Activated T-helper 2 cell treated with anti-CD3 and anti-CD28 coated beads, Interferon-gamma antibody, Interleukin-2, Interleukin-4, amounts not matched to agents 10 μg/mL and 5 μg/mL and 100 μg/mL, durations not matched to agents 14 hours and 24 hours and 36 hours (primary cell): ENCODE measurements at places on chromosomes 7 and 10.

DNA sequence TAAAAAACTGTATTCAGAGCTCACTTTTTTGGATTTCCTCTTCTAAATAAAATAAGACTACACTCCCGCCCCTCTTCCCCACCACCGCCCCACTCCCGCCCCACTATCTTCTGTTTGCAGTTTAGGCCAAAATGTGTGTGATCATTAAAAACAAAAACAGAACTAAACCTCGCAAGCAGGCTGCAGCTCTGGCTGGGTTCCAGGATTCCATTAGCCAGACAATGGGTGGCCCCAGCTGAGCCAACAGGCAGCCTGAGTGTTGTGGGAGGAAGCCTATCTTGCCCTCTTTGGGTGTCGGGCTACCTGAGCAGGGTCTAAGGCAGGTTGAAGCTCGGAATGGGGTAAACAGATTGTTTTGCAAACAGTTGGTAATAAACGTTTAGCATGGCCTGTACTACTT is 41.7 kb downstream of the ARL4A start:
- H3K4me1 ChIP-seq, result peaks cover 16% of the 10 kb centered on the region
- no peaks in the 10 kb centered on the region for H3K36me3 ChIP-seq
- DNase-seq, result no peak
- H3K27me3 ChIP-seq, result no peaks in the 10 kb centered on the region

- no peaks in the 10 kb centered on the region for H3K36me3 ChIP-seq
- H3K4me3 ChIP-seq, result no peak overlapping the region
- peaks cover 6% of the 10 kb centered on the region for H3K27me3 ChIP-seq
- no peaks in the 10 kb centered on the region for H3K4me1 ChIP-seq
- no peak overlapping the region for H3K27ac ChIP-seq
Measured at GRCh38 chr7:108166687-108167086, 36.5 kb upstream of the LAMB4 start.

DNA sequence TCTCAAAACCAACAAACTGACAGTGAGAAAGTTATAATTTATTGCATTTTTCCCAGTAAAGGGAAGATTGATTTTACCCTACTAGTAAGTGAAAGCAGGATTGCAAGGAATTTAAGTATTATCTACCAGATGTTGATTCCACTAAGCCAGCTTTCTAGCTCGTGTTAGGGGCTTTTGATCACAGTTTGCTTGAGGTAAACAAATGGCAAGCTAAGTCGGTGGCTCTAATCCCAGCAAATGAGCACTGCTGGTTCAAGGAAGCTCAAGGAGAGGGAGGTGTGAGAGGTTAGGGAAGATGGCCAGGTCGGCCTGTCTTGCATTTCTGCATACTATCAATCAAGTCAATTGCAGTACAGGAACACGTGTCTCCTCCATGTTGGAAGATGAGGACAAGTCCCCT is 448.7 kb upstream of the POM121L12 start:
- H3K4me1 ChIP-seq, result no peaks in the 10 kb centered on the region
- H3K27me3 ChIP-seq, result no peaks in the 10 kb centered on the region
- no peak overlapping the region for H3K27ac ChIP-seq
- no peaks in the 10 kb centered on the region for H3K36me3 ChIP-seq
- no peak for DNase-seq

DNA sequence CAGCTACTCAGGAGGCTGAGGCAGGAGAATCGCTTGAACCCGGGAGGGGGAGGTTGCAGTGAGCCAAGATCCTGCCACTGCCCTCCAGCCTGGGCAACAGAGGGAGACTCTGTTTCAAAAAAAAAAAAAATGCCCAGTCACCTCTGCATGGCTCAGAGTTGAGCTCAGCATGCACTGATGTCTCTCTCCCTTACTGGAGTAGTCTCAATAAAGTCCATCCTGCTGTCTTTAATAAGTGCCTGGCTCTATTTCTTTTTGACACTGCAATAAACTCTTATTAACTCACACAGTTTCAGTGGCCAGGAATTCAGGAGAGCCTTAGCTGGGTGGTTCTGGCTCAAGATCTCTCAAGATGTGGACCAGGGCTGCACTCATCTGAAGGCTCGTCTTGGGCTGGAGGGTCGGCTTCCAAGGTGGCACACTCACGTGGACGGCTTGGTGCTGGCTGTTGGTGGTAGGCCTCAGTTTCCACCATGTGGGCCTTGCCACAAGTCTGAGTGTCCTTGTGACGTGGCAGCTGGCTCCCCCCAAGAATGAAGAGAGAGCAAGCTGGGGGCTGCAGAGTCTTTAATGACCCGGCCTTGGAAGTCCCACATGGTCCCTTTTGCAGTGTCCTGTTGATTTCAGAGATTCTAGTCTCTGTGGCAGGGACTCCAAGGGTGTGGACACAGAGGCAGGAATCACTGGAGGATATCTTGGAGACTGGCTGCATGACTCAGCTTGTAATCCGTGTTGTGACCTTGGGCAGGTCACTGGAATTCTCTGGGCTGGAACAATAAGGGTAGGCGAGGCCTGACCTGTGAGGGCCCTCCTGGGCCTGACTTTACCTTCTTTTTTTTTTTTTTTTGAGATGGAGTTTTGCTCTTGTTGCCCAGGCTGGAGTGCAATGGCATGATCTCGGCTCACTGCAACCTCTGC is 85.9 kb upstream of the KMT2C start:
- no peak overlapping the region for H3K27ac ChIP-seq
- DNase-seq, result no peak
- no peaks in the 10 kb centered on the region for H3K4me1 ChIP-seq
- no peak overlapping the region for H3K4me3 ChIP-seq

DNA sequence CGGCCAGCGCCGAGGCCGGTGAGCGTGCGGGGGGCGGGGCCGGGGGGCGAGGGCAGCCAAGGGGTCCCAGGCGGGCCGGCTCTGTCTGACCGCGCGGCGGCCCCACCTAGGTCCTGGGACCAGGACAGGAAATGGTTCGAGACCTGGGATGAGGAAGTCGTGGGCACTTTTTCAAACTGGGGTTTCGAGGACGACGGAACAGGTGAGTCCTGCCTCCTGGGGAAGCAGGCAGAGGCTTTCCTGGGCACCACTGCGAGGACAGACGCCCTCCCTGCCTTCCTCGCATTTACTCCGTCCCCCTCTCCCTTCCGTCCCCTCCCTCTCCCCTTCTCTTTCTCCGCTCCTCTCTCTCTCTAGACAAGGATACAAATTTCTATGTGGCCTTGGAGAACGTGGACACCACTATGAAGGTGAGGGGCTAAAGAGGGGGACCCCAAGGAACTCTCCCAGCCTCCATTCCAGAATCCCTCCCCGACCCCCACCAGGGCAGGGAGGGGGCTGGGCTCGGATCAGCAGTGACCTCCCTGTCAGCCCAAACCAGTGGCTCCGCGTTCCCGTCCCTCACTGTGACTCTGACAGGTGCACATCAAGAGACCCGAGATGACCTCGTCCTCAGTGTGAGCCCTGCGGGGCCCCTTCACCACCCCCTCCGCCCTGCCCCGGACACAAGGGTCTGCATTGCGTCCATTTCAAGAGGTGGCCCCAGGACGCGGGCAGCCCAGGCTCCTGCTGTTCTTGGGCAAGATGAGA is 2.6 kb upstream of the MUC12 start:
- peaks cover 35% of the 10 kb centered on the region for H3K27me3 ChIP-seq
- no peak for DNase-seq
- H3K36me3 ChIP-seq, result no peaks in the 10 kb centered on the region
- peak overlapping the region; percentile 1 for H3K4me3 ChIP-seq

- H3K4me3 ChIP-seq, result no peak overlapping the region
- H3K27ac ChIP-seq, result no peak overlapping the region
- no peaks in the 10 kb centered on the region for H3K36me3 ChIP-seq
- no peak for DNase-seq
- peaks cover 15% of the 10 kb centered on the region for H3K4me1 ChIP-seq
- H3K27me3 ChIP-seq, result no peaks in the 10 kb centered on the region
Measured at GRCh38 chr10:4343873-4344272, 482.1 kb upstream of the AKR1E2 start.

DNA sequence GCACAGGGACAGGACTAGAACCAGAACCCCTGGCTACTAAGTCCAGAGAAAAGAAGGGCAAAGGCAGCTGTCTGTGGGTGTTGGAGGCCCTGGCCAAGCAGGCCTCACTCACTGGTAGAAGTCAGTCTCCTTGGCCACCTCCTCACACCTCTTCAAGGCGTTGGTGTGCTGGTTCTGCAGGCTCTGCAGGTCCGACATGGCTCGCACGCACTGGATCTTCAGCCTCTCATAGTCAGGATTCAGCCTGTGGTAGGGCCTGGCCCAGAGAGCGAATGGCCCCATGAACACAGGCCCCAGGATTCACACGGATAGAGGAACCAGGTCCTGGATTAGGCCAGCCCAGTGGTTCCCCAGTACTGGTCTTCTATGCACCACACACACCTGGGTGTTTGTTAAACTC is 72.4 kb downstream of the DLG5 start:
- DNase-seq, result no peak
- no peaks in the 10 kb centered on the region for H3K27me3 ChIP-seq
- H3K4me1 ChIP-seq, result no peaks in the 10 kb centered on the region
- no peaks in the 10 kb centered on the region for H3K36me3 ChIP-seq
- no peak overlapping the region for H3K4me3 ChIP-seq
- H3K27ac ChIP-seq, result no peak overlapping the region

- H3K4me3 ChIP-seq, result no peak overlapping the region
- no peak overlapping the region for H3K27ac ChIP-seq
- H3K27me3 ChIP-seq, result no peaks in the 10 kb centered on the region
- DNase-seq, result no peak
- no peaks in the 10 kb centered on the region for H3K36me3 ChIP-seq
Measured at GRCh38 chr7:151671514-151671913, 151.8 kb upstream of the RHEB start.

- H3K4me1 ChIP-seq, result no peaks in the 10 kb centered on the region
- no peak overlapping the region for H3K4me3 ChIP-seq
- no peak for DNase-seq
- no peaks in the 10 kb centered on the region for H3K36me3 ChIP-seq
- H3K27me3 ChIP-seq, result no peaks in the 10 kb centered on the region
Measured at GRCh38 chr10:123636598-123637325, 29.4 kb upstream of the GPR26 start.

- peaks cover 38% of the 10 kb centered on the region for H3K4me1 ChIP-seq
- H3K27ac ChIP-seq, result no peak overlapping the region
- no peak for DNase-seq
- H3K27me3 ChIP-seq, result no peaks in the 10 kb centered on the region
- H3K36me3 ChIP-seq, result peaks cover 74% of the 10 kb centered on the region
Measured at GRCh38 chr7:158772916-158773315, 56.4 kb downstream of the ESYT2 start.
